ENCODE measurements at places on chromosomes 1 and 21. TPM values are rescaled to one million over a fixed set of nuclear protein-coding genes. Genes with fewer than 3 reads are reported as not detected.

GRCh38 chr1:150791585-150791984 lies 16.5 kb downstream of the CTSK start:
- DNase-seq = no peak

DNA sequence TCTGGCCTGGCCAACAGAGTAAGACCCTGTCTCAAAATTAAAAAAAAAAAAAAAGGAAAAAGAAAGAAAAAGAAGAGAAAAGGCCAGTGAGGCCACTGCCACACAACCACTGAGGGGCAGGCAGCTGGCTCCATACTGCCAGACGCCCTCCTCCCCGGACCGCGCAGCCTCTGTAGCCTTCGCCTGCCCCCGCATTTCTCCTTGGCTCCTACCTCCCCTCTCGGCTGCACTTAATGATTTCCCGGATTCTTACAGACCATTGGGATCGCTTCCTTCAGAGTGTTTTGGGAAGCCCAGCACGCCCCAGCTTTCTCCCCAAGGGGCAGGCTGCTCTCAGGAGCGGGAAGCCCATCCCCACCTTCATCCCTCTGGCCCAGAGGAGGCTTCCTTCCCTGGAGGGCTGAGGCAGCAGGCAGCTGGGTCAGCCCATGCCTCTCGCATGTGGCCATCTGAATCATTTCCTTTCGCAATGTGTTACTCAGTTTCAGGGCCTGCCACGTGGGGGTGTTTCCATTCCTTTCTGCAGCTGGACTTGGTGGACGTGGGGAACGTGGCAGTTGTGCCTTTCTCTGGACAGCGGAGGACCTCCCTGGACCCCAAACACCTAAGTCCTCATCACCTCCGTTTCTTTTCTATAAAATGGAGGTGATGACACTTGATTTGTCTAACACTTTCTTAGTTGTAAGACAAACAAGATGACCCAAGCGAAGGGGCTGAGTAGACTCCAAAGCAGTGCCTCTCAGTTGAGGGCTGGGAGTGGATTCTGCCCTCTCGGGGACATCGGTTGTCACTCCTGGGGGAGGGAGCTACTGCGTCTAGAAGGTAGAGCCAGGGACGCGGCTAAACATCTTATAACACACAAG lies 2.3 kb downstream of the SLC2A5 start:
- DNase-seq = no peak

DNA sequence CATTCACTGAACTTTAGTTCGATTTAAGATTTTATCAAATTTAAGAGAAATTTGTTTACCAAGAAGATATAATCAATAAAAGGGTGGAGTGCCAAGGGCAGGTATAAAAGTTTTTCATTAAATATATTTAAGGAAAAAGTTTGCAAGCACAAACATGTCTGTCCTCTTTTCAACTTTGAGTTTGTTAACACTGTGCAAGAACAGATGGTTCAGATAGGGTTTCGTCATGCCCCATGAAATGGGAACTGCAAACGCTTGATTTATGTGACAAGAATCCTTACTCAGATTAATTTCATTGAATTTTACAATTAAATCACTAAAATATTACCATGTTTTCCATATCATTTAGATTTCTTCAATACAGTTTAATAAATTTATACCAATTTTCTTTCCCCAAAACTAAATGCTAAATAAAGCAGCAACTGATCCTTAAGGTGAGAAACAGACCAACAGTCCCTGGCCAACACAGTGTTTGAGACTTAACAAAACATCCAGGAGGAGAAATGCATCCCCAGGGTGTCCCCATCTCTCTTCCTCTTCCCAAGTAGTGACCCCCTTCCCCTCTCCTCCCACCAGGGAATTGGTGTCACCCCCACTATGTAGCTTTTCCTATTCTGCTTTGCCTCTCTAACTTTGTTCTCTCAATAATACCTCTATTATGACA lies 292.9 kb downstream of the LTN1 start:
- DNase-seq = no peak

GRCh38 chr1:115988953-115989352 lies 12.6 kb downstream of the SLC22A15 start:
- DNase-seq = no peak

- DNase-seq = no peak
Observed at GRCh38 chr1:99469550-99469971, 176.4 kb upstream of the PALMD start.

DNA sequence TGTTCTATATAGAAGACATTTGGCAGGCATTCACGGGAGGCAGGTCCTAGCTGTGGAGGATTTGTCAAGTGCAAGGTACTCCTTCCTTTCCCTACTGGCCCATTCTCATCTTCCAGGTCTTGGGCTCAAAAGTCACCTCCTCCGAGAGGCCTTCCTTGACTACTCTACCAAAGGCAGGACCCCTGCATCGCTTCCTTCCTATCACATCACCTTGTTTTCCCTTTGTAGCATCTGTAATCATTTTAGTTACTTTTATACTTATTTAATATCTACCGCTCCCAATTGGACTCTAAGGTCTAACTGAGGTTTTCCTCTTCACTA lies 296.8 kb upstream of the KAZN start:
- no peak for DNase-seq

GRCh38 chr21:43866659-43867331 lies 1.8 kb downstream of the AGPAT3 start:
- DNase-seq = no peak

Gene HSF2BP
- total RNA-seq = 3.9 TPM

Gene PCAT6
- total RNA-seq = not detected

Gene FMOD
- 1.1 TPM for total RNA-seq
